ENCODE measurements at places on chromosomes 3 and 15. TPM values are rescaled to one million over a fixed set of nuclear protein-coding genes. Genes with fewer than 3 reads are reported as not detected.

The CTXND1 gene
- 0.03 TPM for total RNA-seq

The ARHGEF26 gene
- total RNA-seq = 22.9 TPM

DNA sequence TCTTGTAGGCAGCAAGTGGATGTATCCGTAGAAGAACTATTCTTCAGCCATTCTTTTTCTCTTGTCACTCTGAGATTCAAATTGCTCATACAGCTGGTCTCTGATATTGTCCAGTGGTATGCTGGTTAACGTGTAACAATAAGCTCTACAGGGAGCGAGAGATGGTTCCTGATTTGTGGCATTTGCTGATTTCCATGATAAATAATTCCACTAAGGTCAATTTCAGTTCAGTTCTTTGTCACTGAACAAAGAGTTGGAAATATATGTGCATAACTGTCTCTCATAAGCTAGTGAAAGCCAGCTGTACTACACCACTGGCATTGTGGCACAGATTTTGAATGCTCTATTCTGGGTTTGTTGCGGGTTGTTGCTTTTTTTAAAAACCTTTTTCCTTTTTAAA lies 131.7 kb downstream of the MTHFS start:
- no peak for DNase-seq

The CDAN1 gene
- 29.9 TPM for total RNA-seq

DNA sequence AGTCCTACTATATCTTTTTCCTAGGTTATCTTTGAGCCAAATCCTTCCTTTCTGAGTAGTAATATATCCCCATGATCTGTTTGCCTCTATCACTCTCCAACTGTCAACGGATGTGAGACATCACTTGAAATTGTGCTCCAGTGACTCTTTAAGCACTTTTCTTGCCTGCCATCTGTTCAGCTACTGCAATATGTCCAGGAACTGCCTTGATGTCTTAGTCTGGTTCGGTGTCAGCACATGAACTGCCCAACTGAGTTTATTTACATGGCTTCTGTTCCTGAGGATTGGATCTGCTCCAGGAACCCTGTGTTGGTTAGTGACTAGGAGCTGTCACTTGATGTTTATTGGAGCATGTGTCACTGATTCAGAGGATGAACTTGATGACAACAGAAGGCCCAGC lies 116.5 kb downstream of the SLC9A9 start:
- DNase-seq = no peak

DNA sequence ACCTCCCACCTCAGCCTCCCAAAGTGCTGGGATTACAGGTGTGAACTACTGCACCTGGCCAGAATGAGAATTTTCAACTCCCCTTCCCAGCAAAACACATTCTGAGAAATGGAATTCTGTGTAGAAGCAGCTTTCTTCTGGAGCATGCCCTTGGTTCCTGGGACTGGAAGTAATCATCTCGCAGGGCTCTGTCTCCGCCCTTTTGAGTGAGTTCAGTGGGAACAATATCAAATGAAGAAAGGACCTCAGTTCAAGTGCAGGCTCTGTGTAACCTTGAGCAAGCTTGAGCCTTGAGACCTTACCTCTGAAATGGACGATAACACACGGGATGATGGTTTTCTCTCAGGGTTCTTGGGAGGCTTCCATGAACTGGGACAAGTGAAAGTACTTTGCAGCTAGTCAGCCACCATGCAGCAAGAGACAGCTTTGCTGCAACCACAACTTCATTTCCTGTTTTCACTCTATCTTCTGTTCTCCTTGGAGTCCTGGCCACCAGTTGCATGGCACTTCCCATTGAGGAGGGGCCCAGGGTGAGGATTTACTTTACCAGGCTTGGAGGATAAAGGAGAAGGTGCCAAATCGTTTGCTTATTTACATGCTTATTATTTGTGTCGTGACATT lies 35.7 kb upstream of the IGF1R start:
- no peak for DNase-seq

The CCR2 gene
- not detected for total RNA-seq
